ENCODE measurements at places on chromosomes 16 and 17. TPM values are rescaled to one million over a fixed set of nuclear protein-coding genes. Genes with fewer than 3 reads are reported as not detected.

Gene C17orf67
- 3.2 TPM for polyA plus RNA-seq

Gene MYH3
- polyA plus RNA-seq: 13.2 TPM

Gene MRC2
- 2.9 TPM for polyA plus RNA-seq

Gene CDRT15
- not detected for polyA plus RNA-seq

Gene TGFB1I1
- 8.6 TPM for polyA plus RNA-seq

Gene LRRC59
- 33.0 TPM for polyA plus RNA-seq

Gene CNGB1
- 0.04 TPM for polyA plus RNA-seq

Gene DLX3
- polyA plus RNA-seq: 0.33 TPM

Gene TBC1D3G
- polyA plus RNA-seq: 0.85 TPM

Gene HEATR9
- polyA plus RNA-seq: not detected

Gene TMEM235
- polyA plus RNA-seq: 0.11 TPM

Gene PDE6G
- polyA plus RNA-seq: 0.47 TPM

Gene BAHCC1
- polyA plus RNA-seq: 24.1 TPM

Gene NME3
- polyA plus RNA-seq: 232 TPM

Data from pancreas (tissue), 10 donors.